Breast epithelium (tissue), 4 donors: ENCODE measurements at places on chromosomes 3 and 15.

GRCh38 chr15:88907111-88907510, 6.1 kb downstream of the MFGE8 start:
- DNase-seq: no peak

DNA sequence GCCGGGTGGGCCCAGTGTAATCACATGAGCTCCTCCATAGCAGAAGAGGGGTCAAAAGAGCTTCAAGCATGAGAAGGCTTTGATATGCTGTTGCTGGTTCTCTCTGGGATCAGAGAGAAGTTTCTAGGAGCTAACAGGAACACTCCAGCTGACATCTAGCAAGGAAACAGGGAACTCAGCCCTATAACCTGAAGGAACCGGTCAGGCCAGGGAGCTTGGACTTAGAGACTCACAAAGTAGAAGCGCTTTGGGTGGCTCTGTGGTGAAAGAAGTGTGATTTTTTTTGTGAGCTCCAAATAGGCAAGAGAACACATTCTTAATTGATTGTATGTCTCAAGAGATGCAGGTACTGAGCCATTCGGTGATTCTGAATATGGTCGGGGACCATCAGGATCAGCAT, 26.2 kb upstream of the EPHB1 start:
- DNase-seq: no peak

GRCh38 chr3:37988931-37989525, 1.6 kb upstream of the VILL start:
- no peak for DNase-seq

GRCh38 chr3:193330555-193331204, 47.9 kb downstream of the ATP13A5 start:
- DNase-seq: no peak

DNA sequence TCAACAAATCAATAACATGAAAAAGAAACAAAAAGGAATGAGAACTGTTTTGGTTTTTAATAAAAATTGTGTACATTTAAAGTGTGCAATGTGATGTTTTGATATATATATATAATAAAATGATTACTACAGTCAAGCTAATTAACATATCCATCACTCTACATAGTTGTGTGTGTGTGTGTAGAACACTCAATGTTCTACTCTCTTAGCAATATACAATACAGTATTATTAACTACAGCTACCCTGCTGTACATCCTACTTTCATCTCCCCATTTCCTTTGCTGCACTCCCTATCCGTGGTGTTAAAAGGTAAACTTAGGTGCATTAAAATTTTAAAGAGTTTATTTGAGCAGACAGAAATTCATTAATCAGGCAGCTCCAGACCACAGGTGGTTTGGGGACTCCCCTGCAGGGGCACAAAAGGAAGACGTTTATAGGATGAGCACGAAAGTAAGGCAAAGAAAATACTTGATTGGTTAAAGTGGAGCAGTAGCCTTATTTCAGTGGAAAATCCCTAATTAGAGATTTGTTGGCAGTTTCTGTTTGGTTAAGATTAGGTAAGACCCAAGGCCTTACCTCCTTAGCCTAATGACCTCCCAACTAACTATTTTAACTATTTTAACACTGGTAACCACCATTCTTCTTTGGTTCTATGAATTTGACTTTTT, 61.8 kb upstream of the SNRK start:
- no peak for DNase-seq

- DNase-seq: no peak
Measured at GRCh38 chr3:13568515-13569028, 19.6 kb downstream of the FBLN2 start.

- no peak for DNase-seq
Measured at GRCh38 chr3:100001526-100002270, 112.6 kb downstream of the FILIP1L start.

DNA sequence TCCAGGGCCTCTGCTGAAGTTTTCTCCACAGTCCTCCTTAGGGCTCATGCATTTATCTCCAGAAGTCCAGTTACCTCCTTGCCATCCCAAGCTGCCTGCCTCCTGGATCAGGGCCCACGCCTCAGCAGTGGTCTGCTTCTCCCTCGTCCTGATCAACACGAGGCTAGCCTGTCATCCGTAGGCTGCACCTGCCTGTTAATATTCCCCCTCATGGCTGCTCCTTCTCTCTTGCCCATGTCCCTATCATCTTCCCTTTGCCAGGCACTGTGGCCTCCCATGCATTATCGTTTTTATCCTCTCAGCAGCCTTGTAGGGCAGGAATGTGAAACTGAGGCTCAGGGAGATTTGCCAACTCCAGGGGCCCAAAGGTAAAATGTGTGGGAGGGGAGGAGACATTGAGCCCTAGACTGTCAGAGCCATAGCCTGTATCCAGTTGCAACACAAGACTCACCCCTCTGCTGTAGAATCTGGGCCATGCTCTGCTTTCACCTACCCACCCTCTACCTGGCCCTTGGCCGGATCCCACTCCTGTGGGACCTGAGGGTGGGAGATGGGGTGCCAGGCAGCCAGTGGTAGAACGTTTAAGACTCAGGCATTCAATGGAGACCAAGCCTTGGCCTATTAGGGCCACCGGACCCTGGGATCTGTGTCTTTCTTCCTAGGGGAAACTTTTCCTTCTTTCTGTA, 4.6 kb downstream of the GRM2 start:
- no peak for DNase-seq

- no peak for DNase-seq
Measured at GRCh38 chr15:100241572-100242482, 99.9 kb downstream of the ADAMTS17 start.

GRCh38 chr3:82927309-82928253, 1166.1 kb upstream of the GBE1 start:
- no peak for DNase-seq

GRCh38 chr15:63502843-63503738, 1.3 kb upstream of the USP3 start:
- DNase-seq: peak; percentile 88

DNA sequence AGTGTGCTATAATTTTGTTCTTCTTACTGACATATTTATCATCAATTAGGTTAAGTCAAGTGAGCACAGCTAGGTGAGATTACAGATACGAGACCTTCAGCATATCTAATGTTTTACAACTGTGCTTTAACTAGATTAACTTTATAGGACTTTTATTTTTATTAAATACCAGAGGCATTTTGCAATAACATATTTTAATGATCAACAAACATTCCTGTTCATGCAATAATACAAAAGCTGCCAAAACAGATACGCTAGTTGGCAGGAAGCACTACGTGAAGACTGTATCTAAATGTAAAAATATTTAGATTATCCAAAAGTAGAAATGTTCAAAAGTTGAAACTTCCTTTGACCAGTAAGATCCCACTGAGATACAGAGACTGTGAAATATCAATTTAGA, 139.1 kb downstream of the CBLB start:
- no peak for DNase-seq

DNA sequence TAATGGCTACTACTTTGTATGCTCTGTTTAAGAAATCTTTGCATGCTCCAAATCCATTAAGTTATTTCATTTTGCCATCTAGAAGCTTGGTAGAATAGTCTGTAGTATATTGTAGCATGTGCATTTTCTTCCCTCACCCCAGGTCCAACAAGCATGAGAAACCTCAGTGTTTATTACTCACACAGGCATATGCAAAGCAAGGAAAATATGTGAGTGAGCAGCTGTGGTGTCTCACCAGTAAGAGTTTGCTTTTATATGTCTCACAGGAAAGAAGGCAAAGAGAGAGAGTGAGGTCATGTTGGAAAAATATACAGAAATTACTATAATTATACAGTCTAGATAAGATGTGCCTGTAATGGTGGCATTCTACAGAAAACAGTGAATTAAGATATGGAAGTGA, 312.5 kb downstream of the C3orf38 start:
- no peak for DNase-seq

- DNase-seq: no peak
Measured at GRCh38 chr3:142857056-142857455, 31.8 kb downstream of the PCOLCE2 start.

DNA sequence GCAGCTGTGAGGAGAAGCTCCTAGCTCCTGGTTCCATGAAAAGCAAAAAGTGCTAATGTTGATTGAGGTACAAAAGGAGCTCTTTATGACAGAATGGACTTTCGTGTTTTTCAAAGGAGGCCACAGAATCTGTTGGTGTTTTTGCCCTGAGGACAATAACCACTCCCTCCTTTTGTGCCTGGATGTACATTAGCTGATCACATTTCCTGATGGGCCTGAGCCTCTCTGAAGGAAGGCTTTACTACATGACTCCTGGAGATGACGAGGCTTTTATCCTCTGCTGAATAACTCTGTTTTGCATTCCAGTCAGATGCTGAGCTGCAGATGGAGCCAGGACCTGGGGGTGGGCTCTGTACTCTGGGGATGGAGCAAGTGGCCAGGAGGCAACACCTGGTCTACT, 301.9 kb downstream of the CACNA2D3 start:
- no peak for DNase-seq

DNA sequence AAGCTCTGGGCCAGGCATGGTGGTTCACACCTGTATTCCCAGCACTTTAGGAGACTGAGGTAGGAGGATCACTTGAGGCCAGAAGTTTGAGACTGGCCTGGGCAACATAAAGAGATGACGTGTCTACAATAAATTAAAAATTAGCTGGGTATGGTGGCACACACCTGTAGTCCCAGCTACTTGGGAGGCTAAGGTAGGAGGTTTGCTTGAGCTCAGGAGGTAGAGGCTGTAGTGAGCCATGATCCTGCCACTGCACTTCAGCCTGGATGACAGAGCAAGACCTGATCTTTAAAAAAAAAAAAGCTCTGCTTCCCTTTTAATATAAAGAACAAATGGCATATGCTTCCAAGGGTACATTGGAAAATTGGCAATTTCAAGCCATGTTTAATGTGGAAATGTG, 46.7 kb downstream of the FNDC3B start:
- no peak for DNase-seq

DNA sequence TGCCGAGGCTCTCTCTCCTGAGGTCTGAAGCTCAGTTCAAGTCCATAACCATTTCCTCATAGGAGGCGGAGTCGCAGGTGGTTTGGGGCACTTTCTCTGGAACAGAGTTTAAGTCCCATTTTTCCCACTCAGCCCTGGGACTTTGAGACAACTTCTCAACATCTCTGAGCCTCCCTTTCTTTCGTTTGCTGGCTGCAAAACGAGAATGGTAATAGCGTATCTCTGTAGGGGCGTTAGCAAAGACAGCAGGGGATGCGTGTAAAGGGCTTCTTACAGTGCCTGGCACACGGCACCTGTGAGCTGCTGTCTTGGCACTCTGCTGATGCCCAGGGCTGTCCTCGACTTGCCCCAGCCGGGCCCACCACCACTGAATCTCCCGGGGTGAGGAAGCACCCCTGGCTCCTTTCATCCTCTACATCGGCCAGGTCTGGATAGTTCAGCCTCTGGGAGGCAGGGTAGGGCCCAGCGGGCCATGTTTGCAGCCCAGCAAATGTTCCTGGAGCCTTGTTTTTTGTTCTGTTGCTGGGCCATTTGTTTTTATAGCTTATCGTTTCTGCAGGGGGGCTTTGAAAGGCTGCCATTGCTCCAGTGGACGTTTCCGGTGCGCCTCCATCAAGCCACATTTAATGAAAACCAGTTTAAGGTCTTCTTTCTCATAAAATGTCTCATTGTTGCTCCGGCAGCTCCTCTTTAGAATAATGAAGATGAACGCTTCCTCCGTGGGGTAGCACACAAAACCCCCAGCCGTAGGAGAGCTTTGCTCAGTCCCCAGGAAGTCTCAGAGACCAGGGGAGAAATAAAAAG, 60.0 kb upstream of the WNT5A start:
- no peak for DNase-seq

DNA sequence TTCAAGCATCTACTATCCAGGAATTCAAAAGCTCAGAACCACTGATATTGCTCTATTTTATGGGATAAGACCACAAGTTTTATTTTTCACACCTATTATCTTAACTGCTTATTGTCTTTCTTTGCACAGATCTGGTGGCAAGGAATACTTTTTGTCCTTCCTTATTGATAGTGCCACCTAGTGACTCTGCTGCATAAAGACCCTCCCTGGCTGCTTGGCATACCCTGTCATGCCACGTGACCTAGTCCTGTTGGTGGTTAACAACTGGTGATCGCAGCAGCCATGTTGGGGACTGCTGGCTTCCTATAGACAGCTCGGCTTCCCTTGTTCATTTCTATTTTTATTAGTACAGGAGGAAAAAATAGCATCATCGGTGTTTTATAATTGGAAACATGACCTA, 236.3 kb downstream of the MEX3B start:
- DNase-seq: no peak

DNA sequence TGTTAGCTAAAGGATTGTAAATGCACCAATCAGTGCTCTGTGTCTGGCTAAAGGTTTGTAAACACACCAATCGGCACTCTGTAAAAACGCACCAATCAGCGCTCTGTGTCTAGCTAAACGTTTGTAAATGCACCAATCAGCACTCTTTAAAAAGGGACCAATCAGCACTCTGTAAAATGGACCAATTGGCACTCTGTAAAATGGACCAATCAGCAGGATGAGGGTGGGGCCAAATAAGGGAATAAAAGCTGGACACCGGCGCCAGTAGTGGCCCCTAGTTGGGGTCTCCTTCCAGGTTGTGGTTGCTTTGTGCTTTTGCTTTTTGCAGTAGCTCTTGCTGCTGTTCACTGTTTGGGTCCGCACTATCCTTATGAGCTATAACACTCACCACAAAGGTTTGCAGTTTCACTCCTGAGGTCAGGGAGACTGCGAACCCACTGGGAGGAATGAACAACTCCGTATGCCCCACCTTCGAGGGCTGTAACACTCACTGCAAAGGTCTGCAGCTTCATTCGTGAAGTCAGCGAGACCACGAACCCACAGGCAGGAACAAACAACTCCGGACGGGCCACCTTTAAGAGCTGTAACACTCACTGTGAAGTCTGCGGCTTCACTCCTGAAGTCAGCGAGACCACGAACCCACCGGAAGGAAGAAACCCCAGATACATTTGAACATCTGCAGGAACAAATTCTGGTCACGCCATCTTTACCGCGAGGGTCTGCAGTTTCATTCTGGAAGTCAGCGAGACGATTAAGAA, 1.1 kb upstream of the SUCLG2 start:
- DNase-seq: no peak

- no peak for DNase-seq
Measured at GRCh38 chr15:81297603-81298575, 26.1 kb downstream of the STARD5 start.

DNA sequence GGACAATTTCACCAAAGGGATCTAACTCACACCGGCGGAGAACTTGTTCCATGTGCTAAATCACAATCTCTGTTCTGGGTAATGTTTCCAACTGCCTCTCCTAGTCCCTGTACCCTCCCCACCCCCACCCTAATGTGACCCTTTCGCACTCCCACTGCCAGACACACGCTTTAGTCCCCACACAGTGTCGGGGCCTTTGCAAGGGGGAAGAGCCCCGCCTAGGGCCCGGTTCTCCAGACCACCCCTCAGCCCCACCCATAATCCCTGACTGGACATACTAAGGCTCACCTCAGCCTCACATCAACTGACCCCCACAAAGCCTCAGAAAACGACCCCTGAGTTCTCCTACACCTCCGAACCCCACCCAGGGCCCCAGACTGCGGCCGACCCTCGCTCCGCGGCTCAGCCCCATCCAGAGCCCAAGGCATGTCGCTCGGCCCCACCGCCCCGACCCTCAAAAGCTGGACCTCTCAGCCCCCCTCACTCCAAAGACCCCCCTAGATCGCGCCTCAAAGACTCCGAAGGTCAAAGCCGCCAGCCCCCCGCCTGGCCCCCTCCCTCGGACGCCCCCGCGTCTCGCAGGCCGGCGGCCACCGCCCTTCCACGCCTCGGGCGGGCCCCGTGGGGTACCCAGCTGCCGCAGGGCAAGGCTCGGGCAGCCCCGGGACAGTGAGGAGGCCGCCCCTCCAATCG, 72.0 kb upstream of the MAP4 start:
- DNase-seq: no peak
